ENCODE measurements at places on chromosomes 13 and 19.

GRCh38 chr13:41179593-41180250 lies 14.6 kb downstream of the KBTBD7 start:
- DNase-seq: no peak

GRCh38 chr13:46473806-46474205 lies 79.2 kb upstream of the LRCH1 start:
- DNase-seq: no peak

GRCh38 chr13:32125221-32125689 lies 93.7 kb downstream of the FRY start:
- DNase-seq: no peak

DNA sequence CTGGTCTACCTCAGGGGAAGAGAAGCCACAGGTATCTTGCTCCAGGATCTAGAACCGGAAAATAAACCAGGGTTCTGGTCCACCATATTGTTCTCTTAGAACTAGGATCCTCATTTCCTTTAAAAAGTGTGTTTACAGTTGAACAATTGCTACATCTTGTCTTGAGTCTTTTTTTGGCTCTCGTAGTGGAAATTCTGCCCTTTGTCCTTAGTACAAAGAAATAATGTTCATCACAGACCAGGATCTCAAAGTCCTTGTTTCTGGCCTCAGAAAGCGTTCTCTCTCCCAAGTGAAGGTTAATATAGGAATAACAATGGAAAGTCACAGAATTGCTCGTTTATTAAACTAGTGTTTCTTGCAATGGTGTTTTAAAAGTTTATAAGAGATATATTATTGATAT lies 20.8 kb downstream of the KLF2 start:
- no peak for DNase-seq

GRCh38 chr19:47296036-47296435 lies 13.6 kb upstream of the C5AR1 start:
- peak; percentile 79 for DNase-seq

DNA sequence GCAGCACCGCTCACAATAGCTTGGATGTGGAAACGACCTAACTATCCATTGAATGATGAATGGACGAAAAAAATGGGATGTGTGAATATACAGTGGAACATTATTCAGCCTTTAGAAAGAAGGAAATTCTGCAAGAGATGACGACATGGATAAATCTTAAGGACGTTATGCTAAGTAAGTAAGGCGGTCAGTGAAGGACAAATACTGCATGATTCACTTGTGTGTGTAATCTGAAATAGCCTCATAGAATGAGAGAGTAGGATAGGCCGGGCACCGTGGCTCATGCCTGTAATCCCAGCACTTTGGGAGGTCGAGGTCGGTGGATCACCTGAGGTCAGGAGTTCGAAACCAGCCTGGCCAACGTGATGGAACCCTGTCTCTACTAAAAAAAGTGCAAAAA lies 25.4 kb upstream of the ZNF766 start:
- DNase-seq: no peak

DNA sequence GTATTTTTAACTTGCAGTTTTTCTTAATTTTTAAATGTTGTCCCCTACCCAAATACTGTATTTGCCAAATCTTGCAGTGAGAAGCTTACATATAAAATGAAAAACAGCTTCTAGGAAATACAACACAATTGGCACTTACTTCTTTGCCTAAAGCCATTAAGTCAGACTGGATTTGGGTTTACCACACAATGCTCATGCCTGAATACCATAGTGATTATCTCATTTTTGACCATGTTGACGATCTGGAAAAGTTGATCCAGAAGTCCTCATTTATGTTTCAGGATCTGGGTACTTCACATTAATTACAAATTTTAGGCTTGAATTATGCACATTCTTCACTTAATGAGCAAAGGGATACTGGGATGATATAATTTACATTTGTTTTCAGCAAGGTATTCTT lies 2.4 kb downstream of the RNF6 start:
- no peak for DNase-seq

DNA sequence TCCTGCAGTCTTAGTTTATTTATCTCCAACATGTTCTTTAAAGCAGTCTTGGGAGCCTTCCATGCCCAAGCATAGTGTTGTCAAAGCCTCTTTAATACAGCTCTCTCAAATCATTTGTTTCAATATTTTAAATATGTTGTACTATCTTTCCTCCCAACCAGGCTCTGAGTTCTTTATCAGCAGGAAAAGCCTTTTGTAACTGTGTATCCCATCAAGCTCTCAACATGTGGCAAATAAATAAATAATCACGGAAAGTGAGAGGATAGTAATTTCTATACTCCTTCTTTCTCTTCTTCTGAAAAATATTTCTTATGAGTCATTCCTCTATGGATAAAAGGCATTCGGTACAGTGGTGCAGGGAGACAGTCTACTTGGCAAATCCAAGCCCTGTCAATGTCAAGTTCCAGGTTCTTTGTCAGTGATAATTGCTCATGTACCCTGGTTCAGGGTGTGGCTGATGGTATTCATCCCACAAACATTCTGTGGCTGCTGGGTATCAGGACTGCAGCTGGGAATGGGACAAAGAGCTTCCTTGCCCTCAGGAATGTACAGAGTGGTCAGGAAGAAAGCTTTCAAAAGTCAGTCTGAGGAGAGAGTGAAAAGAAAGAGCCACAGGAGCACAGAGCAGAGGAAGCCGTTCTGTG lies 384.3 kb downstream of the EFNB2 start:
- DNase-seq: no peak

- peak; percentile 17 for DNase-seq
Observed at GRCh38 chr19:41226053-41226873, 7.2 kb downstream of the AXL start.

DNA sequence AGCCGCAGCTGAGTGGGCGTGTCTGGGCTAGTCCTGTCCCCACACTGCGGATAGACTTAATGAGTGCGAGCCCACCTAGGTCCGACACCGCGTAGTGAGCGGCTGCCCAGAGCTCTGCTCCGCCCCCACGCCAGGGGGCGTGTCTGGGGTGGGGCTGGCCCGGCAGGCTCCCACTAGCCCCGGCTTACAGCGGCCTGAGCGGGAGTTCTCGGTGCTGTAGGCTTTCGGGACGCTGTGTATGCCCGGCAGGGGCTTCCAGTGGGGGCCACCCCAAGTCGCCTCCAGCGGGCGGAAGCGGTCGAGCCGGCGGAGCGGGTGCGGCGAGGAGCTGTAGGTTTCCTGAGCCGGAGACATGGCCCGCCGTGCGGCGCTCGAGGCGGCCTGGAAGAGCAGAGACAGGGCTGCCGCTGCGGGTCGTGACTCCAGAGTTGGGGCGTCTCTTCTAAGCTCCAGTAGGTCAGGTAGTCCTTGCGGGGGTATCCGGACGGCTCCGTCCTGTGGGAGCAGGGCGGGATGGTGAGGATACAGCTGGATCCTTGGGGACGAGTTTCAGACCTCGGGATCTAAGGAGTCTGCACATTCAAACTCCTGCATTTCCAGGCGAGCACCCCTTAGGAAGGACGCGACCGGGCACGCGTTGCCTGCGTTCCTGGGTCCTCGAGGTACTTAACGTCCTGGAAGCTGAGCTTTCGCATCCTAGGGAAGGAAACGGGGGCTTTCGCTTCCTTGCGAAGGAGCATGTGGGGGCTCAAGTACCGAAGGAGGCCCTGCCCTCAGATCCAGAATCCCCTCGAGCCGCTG lies 1.2 kb downstream of the CGB7 start:
- peak; percentile 50 for DNase-seq

GRCh38 chr19:35090506-35091214 lies 25.0 kb upstream of the FXYD3 start:
- peak; percentile 57 for DNase-seq

DNA sequence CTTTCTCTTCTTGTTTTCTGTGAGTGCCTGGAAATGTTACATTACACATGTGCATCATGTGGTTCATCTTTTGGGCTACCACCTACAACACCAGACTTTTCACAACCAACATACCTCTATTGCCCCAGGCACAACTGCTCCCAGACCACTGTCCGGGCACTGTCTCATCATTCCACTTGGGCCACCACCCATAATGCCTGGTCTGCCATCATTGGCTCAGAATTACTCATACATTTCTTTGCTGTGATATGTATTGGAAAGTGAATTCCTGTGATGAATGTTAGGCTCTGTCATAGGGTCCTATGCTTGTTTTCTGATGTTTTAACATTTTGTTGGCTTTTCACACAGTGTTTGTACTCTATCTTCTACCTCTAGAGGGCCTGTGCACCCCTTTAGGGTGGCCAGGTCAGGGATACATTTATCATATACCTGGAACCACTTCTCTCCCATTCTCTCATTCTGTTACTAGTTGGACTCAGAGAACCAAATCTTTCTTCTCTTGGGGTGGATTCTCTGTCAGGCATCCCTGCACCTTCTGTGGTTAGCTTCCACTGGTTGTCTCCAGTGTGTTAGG lies 172.8 kb downstream of the NHLRC3 start:
- DNase-seq: no peak

DNA sequence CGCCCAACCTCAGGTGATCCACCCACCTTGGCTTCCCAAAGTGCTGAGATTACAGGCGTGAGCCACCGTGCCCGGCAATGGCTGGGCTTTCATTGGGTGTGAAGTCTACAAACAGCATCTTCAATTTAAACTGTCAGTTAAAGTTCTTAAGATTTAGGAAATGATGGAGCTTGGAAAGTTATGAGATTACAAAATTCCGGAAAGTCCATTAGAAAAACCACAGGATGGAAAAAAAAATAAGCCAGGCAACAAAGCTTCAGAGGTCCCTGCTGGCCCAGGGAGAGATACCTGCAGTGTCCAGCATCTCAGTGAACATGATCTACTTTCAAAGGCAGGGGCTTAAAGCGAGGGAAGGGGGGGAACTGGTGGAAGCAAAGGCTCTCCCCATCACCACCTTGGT lies 4.6 kb upstream of the ZNF587B start:
- DNase-seq: no peak

DNA sequence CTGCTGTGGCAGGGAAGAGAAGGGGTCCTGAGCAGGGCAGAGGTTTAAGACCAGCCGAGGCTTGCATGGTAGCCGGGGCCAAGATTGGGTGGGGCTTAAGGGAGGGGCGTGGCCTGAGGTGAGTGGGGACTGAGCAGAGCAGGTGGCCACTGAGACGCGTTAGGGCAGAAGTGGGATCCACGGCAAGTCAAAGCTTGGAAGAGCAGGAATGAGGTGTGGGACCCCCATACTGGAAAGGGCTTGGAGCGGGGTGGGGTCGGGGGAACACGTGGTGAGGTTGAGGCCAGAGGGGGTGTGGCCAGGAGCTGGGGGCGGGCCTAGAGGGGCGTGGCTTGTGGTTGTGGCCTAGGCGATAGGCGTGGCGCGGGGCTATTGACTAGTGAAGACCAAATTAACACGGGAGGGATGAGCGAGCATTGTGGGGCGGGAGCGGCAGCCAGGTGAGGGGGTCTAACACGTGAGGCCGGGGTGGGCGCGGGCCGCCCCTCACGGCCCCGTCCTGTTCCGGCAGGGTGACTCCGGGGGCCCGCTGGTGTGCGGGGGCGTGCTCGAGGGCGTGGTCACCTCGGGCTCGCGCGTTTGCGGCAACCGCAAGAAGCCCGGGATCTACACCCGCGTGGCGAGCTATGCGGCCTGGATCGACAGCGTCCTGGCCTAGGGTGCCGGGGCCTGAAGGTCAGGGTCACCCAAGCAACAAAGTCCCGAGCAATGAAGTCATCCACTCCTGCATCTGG lies 3.3 kb downstream of the CFD start:
- DNase-seq: peak; percentile 85

- no peak for DNase-seq
Observed at GRCh38 chr19:51739466-51740213, 12.0 kb downstream of the FPR1 start.

- peak; percentile 9 for DNase-seq
Observed at GRCh38 chr13:111943229-111943795, 123.6 kb upstream of the SOX1 start.

DNA sequence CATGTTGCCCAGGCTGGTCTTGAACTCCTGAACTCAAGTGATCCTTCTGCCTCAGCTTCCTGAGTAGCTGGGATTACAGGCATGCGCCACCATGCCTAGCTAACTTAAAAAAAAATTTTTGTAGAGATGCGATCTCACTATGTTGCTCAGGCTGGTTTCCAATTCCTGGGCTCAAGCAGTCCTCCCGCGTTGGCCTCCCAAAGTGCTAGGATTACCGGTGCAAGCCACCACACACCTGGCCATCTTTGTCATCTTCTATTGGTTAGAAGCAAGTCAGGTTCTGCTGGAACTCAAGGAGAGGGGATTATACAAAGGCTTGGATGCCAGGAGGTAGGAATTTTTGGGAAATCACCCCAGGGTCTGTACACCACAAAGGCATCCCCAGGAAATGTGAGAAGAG lies 25.2 kb downstream of the TNFSF14 start:
- DNase-seq: no peak

DNA sequence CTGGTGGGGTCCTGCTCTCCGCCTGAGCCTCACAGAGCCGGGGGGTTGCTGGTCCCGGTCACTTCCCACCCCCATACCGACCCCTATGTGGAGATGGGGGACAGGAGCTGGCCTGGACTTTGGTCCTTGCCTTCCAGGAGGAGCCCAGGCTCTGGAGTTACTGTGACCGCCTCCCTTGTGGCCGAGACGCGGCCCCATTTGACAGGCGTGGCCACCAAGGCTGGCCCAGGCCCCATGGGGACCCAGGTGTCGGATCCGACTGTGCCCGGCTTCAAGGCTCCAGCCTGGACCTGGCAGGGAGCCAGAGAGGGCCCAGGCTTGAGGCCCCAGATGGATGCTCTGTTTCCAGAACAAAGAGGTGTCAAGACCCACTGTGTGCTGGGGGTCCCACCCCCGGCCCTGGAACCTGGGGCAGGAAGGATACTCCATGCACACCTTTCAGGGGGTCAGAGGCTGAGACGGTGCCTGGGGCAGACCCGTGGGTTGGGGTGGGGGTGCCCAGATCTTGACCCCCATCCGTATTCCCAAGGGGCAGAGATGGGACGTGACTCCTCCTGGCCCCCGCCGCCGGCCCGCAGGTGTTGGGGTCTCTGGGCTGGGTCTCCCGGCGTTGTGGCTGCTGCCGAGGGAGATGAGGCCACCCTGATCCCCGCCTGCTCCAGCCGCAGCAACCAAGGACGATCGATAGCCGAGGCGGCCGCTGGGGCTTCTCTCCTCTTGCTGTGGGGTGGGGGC lies 47.8 kb upstream of the TCF3 start:
- no peak for DNase-seq

GRCh38 chr19:5697890-5698634 lies 8.0 kb downstream of the RPL36 start:
- DNase-seq: no peak

- DNase-seq: no peak
Observed at GRCh38 chr13:53198017-53198416, 169.4 kb downstream of the OLFM4 start.

DNA sequence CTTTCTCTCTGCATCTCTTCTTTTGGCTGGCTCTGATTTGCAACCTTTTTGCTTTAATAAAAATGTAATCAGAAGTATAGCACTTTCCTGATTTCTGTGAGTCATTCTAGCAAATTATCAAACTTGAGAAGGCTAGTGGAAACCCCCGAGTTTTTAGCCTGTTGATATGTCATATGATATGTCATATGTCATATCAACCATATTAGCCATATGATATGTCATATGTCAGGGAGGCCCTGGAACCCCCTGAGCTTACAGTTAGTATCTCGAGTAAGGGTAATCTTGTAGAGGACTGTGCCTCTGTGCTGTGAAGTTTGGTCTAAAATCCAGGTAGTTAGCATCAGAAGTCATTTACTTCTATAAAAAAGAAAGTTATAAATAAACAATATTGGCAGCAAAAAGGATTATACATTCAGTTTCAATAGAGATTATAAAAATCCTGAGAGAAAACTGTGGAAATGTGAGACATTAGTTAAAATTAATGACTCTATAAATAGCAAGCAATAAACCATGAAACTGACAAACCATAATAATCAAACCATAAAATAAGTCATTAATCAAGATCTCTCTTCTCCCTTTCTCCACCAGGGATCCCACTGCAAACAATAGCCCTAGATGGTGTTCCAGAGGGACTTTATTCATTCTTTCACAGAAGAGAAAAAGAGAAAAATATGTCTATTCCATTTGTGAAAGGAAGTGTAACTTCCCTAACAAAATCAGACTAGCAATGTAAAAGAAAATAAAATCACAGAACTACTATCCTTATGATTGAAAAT lies 167.4 kb downstream of the NALCN start:
- DNase-seq: no peak

Measured in CD4-positive, alpha-beta T cell treated with Interleukin-4 for 1 hour (primary cell).